ENCODE measurements at places on chromosomes 1 and 21. TPM values are rescaled to one million over a fixed set of nuclear protein-coding genes. Genes with fewer than 3 reads are reported as not detected.

DNA sequence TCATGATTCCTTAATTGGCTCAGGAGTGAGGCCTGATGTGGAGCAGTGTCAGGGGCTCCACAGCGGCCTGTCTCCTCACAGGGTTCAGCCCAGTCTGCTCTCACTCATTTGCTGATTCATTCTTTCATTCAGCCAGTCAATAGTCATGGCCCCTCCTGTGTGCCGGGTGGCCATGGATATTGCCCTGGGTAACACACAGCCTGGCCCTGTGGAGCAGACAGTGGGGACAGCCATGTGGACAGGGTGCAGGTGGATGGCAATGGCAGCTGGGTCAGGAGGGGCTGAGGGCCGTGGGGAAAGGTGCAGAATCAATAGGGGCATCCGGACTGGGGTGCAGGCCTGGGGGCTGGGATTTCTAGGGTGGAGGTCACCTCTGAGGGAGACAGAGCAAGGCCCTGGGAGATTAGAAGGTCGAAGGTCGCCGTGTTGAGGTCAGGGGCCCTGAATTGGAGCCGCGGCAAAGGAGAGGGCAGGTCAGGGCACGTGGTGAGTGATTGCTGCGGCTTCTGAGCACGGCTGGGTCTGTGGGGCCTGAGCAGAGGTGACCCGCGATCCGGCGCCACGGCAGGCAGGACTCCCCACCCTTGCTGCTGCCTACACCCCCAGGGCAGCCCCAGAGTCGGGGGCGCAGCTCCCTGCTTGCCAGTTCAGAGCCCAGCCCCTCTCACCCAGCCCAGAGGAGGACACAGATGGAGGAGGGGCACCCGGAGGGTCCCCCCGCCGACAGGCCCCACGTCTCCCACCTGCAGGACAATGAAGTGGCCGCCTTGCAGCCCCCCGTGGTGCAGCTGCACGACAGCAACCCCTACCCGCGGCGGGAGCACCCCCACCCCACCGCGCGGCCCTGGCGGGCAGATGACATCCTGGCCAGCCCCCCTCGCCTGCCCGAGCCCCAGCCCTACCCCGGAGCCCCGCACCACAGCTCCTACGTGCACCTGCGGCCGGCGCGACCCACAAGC lies 33.4 kb downstream of the SLC19A1 start:
- DNase-seq, result no peak

DNA sequence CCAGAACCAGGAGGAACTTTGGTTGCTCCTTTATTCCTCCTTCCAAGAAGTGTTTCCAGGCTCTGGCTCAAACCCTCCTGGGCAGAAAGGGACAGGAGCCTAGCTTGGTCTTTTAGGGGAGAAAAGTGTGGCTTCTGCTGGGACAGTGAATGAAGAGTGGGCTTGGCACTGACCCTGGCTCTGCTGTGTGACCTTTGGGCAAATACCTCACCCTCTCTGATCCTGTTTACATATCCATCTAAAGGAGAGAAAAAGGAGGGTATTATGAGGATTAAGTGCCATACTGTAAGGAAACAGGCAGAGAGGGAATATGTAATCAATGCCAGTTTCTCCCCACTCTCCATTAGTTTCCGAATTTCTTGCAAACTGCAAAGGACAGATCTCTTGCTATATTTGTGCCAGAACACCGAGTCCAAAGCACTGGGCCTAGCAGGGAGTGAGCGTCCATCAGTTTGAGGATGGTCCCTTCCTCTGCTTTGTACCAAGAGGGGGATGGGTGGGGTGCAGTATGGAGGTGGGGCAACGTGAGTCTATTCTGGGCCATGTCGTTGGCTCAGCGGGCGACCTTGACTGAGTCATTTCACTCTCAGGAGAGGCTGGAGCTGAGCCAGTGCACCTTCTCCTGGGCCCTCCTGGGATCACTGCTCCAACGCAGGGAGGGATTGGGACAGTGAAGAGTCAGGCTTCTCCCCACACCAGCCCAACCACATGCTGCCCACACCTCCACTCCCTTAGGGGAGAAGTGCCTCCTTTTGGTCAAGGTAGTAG lies 38.4 kb downstream of the IGSF21 start:
- DNase-seq, result no peak

DNA sequence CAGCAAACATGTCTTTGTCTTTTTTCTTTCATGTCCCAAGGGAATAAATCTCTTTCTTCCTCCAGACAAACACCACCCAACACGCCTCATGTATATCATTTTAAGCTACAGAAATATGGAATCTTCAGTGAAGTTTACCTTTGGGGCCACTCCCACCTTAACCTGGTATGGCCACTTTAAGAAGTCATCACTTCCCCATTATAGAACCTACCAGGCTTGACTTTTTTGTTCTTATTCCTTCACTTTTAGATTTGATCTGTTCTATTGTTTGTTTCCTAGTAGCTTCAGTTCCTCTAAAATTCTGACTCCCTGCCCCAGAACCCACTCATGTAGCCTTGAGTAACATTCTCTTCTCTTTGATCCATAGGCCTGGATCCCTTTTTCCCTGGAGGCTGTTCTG lies 226.3 kb downstream of the HLX start:
- no peak for DNase-seq

- DNase-seq, result no peak
Observed at GRCh38 chr21:26281506-26281905, 110.9 kb upstream of the APP start.

- DNase-seq, result no peak
Observed at GRCh38 chr1:153343811-153344717, 4.6 kb downstream of the PGLYRP4 start.

DNA sequence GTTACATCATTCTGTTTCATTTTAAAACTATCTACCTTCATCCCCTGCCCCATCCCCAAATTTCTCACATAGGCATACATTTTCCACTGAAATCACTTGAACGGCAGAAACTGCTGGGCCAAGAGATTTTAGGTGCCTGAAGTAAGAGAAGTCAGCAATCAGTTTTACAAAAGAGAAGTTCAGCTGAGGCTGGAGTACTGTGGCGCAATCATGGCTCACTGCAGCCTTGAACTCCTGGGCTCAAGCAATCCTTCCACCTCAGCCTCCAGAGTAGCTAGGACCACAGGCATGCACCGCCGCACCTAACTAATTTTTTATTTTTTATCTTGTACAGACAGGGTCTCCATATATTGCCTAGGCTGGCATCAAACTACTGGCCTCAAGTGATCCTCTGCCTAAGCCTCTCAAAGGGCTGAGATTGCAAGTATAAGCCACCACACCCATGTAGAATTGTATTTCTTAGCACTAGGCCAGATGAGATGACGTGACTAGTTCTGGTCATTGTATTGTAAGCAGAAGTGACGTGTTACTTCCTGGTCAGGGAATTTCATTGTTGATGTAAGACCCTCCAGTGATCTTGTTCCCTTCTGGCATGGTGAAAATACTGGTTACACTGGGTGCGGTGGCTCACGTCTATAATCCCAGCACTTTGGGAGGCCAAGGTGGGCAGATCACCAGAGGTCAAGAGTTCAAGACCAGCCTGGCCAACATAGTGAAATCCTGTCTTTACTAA lies 7.1 kb downstream of the BECN2 start:
- DNase-seq, result peak; percentile 54

DNA sequence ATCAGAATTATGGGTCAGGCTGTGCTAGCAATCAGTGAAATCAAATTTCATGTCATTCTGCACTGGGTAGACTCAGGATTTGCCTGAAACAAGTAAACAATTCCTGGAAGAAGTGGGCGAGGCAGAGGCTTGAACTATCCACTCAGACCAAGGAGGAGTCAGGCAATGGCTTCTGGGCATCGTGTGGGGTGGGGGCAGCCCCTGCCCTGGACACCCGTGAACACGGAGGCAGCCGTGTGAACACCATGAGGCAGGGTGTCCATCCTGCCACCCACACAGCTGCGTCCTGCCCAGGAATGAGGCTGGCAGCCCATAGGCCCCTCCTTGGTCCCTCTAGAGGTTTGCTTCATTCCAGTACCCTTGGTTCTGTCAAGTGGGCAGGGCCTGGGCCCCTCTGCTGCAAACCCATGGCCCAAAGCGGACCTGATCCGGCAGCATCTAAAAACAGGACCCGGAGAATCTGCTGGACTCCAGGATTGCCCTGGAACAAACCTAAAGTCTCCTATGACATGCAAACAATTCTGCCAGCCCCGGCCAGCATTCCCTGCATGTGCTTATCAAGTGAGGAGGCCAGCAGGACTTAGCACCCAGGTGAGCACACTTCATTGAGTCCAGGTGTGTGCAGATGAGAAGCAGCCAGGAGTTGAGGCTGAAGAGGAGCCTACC lies 69.5 kb downstream of the PDE9A start:
- DNase-seq, result no peak

- no peak for DNase-seq
Observed at GRCh38 chr1:81377406-81377805, 423.3 kb upstream of the ADGRL2 start.

Gene KANK4
- under 0.01 TPM for total RNA-seq

Gene MYBPH
- 0.29 TPM for total RNA-seq

Gene UQCRH
- total RNA-seq, result 202 TPM
